ENCODE measurements at places on chromosomes 3 and 15.

DNA sequence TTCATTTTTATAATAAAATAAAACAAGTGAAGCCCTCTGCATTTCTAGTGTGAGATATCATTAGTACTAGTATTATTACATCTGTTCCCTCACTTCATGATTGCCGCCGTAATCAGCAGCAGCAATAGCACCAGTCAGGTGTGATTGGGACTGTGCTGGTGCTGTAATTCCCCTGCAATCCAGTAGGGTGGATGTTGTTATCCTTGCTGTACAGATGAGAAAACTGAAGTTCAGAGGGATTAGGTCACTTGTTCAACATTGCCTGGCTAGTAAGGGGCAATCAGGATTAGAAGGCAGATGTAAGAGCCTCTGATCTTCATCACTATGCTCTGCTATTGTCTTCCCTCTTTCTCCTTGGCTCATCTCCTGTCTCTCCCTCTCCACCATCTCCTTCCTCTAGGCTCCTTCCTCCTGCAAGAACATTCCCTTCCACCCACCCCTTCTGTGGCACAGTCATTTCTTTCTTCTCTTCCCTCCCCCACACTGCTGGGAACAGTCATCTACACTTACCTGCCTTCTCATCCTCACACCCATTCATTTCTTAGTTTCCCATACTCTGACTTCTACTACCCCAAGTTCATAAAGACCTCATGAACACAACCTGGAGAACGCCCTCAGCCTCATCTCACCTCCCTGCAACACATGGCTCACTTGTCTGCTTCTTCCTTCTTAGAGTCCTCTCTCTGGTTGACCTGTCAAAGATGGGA lies 29.7 kb downstream of the CRYGS start:
- no peak for DNase-seq

DNA sequence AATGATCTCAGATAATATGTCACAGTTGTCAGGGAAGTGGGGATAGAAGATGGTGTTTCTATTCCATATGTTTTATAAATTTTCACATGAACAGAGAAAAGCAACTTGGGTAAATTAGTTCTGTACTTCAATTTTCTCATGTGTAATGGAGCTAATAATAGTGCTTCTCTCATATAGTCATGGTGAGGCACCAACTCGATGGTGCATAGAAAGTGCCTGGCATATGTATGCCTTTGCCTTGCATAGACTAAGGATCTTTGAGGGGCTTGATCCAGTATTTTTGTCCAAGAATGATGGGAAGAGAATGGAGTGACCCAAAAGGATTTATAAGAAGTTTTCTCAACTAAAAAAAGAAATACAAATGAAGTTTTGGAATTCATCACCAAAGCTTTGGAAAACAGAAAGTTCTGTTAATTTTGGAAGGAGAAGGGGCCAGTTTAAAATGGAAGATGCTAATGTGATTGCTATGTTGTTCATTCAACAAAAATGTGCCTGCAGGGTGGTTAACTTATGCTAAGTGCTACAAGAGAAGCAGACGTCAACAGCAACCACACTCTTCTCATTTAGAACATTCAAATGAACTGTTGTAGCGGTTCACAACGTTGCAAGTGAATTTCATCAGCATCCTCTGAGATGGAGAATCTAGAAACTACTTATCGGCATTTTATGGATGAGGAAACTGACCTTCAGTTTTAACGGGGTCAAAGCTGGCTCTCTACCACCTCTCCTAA lies 86.1 kb downstream of the RTP4 start:
- DNase-seq = no peak

DNA sequence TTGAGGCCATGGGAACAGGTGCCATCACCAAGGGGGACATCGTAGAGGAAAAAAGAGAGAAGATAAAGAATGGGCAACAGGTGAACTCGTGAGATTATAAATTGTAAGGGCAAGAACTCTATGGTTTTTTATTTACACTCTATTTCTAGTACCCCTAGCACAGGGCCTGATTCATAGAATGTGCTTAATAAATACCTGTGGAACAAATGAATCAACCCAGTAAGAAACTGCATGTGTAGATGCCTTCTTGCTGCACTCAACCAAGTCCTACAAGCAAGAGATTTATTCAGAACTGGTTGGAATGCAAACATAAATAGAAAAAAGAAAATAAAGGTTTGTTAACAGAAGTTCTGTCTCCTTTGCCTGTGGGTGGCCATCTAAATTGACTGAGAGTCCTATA lies 18.7 kb upstream of the KPNA1 start:
- no peak for DNase-seq

DNA sequence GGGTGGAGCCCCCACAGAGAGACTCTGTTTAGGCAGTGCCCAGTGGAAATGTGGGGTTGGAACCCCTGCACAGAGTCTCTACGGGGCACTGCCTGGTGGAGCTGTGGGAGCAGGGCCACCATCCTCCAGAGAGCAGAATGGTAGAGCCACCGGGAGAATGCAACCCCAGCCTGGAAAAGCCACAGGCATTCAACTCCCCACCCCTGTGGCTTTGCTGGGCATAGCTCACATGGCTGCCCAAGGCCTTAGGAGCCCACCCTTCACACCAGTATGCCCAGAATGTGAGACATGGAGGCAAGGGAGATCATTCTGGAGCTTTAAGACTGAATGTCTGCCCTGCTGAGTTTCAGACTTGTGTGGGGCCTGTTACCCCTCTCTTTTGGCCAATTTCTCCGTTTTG lies 19.0 kb upstream of the CHCHD6 start:
- no peak for DNase-seq

- no peak for DNase-seq
Observed at GRCh38 chr3:113231827-113232253, 20.5 kb downstream of the BOC start.

GRCh38 chr3:32703491-32703972 lies 18.5 kb downstream of the CNOT10 start:
- DNase-seq = no peak

DNA sequence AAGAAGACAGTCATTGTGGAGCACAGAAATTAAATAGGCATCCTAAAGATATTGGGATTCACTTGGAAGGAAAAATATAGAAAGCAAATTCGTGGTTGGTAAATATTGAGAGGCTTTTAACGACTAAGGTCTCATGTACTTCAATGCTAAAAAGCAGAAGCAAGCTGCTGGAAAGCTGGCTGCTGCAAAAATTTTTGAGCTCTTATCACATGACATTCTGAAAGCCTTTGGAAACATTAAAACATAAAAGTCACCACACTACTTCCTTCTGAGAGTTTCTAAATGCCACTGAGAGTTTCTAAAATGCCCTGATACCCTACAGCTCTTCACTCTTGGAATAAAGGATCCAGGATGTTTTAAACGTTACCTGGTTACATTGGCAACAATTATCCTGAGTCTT lies 39.0 kb upstream of the CBLB start:
- no peak for DNase-seq

GRCh38 chr3:459311-459670 lies 262.7 kb downstream of the CHL1 start:
- no peak for DNase-seq

- no peak for DNase-seq
Observed at GRCh38 chr15:74045184-74045583, 37.2 kb downstream of the GOLGA6A start.

GRCh38 chr3:128787256-128788253 lies 61.6 kb downstream of the RAB7A start:
- peak; percentile 17 for DNase-seq

DNA sequence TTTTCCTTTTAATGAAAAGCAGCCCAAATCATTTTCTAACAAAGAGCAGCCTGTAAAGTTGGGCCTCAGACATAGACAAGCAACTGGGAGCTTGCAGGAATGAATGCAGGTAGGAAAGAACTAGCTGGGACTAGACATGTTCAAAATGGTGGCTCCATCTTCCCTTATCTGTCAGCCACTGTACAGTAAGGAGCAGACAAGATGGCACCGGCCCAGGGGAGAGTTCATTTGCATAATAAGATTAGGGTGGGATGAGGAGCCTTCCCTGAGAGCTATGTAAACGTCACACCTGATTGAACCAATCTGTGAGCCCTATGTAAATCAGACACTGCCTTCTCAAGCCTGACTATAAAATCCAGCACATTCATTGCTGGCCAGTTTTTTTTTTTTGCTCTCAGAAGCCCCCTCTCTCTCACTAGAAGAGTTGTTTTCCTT lies 59.7 kb upstream of the GK5 start:
- no peak for DNase-seq

DNA sequence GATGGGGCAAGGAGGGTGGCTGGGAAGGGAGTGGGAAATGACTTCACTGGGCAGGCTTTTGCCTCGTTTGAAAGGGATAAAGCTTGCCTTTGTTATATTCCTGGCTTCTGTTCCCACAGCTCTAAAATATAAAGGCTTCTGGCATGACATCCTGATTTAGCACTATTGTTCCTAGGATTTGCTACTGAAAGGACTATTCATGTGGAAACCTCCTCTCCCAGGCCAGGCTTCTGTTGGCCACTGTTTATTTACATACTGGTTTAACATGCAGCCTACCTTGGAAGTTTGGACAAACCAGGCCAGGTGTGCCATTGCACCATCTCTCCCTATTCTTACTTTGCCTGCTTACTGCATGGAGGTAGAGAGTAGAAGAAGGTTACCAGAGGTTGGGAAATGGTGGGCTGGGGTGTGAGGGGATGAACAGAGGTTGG lies 2.4 kb upstream of the LMCD1 start:
- no peak for DNase-seq

DNA sequence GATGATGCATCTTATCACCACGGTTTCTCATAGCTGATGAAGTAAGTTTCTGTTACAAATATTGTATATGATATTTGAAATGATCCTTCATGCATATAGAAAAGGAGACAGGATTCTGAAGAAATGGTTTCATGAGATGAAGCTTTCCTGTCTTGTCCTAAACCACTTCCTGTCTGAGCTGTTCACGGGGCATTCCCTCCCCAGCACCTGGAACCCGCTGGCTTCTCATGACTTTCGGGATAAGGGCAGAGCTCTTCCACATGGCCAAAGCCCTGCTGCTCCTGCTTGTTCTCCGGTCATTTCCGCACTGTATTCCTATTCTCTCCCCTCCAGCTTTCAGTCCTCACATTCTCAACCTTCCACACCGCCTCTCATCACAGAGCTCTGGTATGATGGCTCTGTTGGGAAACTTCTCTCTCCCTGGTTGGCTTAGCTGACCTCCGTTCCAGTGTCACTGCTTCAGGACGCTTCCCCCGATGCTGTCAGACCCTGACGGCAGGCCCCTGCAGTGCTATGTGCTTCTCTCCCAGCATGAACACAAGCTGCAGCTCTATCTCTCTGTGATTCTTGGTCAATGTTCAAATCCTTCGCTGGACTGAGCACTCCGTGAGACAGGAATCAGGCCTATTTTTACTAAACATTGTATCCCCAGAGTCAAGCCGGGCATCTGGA lies 86.9 kb upstream of the HERC1 start:
- DNase-seq = no peak

GRCh38 chr15:69320977-69321554 lies 22.4 kb downstream of the PAQR5 start:
- no peak for DNase-seq

DNA sequence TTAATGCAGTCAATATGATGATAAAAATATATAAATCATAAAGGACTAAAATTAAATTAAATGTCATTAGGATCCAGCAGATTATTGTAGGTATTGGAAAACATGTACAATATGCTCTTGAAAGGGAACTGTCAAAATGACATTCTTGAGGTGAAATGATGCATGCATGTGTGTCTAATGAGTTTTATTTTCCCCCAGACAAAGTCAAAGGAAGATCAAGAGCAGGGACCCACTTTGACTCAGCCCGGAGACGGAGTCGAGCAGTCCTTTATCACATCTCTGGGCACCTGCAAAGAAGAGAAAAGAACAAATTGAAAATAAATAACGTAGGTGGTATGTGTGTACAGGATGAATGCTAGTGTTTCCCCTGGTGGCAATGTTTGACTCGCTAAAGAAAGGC lies 194.1 kb downstream of the KCNH8 start:
- DNase-seq = no peak

DNA sequence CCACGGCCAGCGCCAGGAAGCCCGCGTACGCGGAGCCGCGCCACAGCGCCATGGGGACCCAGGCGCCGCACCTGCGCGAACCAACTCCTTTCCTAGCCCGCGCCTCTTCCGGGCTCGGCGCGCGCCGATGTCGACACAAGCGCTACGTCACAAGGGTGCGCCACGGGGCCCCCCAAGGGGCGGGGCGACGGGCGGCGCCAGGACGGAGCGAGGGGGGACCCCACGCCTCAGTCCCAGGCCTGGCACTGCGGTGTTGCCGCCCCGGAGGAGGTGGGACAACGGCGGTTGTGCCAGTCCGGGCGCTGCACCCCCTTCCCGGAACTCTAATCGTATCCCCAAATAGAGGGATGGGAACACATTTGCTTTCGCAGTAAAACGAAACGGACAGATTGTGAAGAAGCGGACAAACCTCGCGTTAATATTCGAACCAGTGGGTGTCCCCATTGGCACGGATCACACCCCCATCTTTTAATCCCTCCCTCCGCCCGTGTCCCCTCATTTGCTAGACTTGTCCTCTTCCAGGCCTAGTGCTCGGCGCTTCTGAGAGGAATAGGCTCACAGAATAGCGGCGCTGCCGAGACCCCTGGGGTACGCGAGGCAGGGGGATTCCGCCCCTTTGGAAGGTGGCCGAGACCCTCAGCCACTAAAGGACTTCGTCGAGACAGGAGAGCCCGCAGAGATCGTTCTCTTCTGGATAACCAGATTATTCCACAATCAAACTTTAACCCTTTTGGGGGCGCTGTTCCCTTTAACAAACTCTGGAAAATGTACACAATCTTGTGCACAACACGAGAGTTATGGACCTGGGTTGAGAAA lies at the start of gene ADPGK:
Gene ADPGK (minus strand): TSS at position 119 of the 816 bp plus-strand sequence. CDS start 67 bp downstream, at position 52.
- DNase-seq = peak; percentile 90

- DNase-seq = no peak
Observed at GRCh38 chr15:57114070-57114469, 195.6 kb downstream of the TCF12 start.

GRCh38 chr15:98408231-98408630 lies 240.1 kb upstream of the IGF1R start:
- no peak for DNase-seq

- DNase-seq = no peak
Observed at GRCh38 chr15:63250312-63250965, 27.0 kb upstream of the APH1B start.

DNA sequence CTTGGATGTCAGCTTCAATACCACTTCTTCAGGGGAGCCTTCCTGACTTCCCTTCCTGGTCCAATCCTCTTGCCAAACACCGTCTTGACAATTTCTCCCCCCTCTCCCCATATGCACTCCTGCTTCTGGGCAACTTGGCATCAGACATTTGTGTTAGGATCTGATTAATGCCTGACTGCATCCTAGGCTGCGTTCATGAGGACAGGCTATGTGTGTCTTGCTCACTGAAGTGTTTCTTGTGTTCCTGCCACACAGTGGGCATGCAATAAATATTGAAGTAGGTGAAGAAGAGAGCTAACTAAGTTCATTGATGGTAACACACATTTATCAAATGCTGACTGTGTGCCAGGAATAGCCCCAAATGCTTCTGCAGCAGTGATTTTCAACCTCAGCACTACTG lies 36.4 kb upstream of the WNT5A start:
- no peak for DNase-seq

DNA sequence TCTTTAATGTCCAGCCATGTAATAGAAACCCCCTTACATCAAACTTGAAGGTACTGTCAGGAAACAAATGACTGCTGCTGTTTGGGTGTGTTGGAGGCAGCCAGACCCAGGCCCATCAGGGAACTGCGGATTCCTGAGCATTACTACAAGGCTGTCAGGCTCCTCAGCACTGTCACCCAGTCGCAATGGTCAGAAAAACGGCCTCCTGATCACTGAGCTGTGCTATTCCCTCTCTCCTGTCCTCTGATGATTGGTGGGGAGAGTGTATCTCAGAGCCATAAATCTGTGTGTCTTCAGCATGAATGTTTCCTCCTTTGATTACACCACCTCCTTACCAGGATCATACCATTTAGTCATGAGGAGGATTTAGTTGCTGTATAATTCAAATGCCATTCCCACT lies 135.2 kb upstream of the GADL1 start:
- no peak for DNase-seq

GRCh38 chr15:71279757-71280141 lies 164.5 kb downstream of the THSD4 start:
- no peak for DNase-seq
